ENCODE measurements at places on chromosomes 3 and 15.

GRCh38 chr3:73548436-73548835 lies 76.3 kb downstream of the PDZRN3 start:
- DNase-seq = no peak

- DNase-seq = no peak
Measured at GRCh38 chr3:195020185-195020584, 250.8 kb downstream of the XXYLT1 start.

DNA sequence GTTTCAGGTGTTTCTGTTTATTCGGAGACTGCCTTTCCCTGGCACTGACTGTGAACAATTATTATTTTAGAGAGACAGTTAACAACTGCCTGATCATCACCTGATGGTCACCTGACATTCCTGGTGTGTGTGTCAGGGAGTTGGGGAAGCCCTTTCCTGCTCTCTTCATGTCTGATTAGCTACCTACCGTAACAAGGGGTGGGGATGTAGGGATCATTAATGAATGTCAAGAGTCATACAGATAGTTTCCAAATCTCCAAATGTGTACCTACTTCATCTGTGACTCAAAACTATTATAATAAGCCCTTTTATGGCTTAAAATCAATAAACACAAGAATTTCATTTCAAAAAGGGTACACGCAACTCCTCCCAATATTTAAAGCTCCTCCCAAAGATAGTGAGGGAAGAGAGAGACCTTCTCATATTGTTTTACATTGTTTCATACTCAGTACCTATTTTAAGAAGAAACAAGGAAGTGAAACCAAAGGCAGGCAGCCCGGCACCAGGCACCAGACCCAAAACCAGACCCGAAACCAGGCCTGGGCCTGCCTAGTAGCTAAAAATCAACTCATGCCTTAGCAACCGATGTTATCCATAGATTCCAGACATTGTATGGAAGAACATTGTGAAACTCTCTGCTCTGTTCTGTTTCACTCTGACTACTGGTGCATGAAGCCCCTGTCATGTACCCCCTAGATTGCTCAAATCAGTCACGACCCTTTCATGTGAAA lies 844.9 kb upstream of the ALCAM start:
- no peak for DNase-seq

- DNase-seq = no peak
Measured at GRCh38 chr3:108345492-108346205, 49.3 kb downstream of the HHLA2 start.

GRCh38 chr3:120615847-120616609 lies 19.9 kb downstream of the NDUFB4 start:
- DNase-seq = no peak

DNA sequence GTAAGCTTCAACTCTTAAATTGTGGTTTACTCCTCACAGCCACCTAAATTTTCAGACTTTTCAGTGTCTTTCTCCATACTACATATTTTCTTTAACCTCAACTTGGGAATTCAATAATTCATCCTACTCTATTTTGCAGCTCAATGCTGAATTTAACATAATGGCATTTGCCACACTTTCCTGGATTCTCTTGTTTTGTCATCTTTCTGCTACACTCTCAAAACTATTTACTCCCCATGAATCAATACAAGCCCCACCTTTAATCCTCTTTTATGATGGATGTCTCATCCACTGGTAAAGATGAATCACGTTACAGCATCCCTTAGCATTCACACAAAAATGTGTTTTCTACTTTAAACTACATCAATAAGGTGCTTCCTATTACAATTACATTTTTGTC lies 19.6 kb upstream of the CHMP2B start:
- no peak for DNase-seq

GRCh38 chr3:9167222-9167621 lies 82.2 kb downstream of the SRGAP3 start:
- DNase-seq = no peak

DNA sequence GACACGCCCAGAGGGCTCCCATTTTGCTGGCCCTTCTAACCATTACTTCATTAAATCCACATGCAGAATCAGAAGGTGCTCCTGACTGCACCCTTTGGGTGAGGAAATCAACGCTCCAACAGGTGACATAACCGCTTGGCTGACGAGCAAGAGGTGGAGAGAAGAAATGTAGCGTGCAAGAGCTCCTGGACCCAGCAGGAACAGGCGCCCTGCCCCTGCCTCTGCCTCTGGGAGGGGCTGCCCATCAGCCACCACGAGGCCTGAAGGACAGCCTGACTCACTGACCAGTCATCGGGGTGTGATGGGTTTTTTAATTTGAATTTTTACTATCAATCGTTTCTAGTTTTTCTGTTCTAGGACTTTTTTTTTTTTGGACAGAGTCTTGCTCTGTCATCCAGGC lies 218.2 kb downstream of the ADAMTS17 start:
- no peak for DNase-seq

DNA sequence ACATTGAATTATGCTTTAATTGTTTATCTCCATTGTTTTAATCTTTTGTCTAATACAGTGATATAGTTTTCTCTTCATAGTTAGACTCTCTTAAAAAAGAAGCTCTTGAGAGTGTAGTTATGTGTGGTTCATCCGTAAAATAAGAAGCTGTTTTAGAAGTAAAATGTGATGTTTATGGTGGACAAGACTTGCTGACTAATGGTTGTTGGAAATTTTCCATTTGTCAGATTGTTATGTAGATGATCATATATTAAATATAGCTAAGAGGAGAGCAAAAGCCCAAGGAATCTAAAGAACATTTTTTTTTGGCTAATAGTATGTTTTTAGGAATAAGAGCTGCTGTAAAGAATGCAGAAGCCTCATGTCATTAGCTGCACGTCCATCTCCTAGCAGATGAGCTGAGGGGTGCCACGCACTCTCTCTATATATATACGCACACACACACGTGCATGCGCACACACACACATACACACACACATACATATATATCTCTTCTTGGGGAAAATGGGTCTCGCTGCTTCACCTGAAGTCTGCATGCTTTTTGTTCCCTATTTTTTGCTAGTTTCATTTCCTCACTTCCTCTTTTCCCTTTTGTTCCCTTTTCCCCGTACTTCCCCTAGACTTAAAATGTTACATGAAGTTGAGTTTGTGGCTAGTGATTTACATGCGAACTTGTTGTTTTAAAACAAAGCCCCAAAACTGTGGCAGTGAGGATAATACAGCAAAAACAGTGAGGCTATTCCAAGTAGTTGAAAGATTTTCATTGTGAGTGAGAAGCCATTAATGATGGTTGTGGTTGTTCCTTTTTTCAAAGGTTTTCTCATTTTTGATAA lies 107.8 kb downstream of the MBNL1 start:
- DNase-seq = no peak

GRCh38 chr3:192727032-192727847 lies at the start of gene FGF12:
Gene FGF12 (minus strand): TSS chr3:192727541.
- no peak for DNase-seq

DNA sequence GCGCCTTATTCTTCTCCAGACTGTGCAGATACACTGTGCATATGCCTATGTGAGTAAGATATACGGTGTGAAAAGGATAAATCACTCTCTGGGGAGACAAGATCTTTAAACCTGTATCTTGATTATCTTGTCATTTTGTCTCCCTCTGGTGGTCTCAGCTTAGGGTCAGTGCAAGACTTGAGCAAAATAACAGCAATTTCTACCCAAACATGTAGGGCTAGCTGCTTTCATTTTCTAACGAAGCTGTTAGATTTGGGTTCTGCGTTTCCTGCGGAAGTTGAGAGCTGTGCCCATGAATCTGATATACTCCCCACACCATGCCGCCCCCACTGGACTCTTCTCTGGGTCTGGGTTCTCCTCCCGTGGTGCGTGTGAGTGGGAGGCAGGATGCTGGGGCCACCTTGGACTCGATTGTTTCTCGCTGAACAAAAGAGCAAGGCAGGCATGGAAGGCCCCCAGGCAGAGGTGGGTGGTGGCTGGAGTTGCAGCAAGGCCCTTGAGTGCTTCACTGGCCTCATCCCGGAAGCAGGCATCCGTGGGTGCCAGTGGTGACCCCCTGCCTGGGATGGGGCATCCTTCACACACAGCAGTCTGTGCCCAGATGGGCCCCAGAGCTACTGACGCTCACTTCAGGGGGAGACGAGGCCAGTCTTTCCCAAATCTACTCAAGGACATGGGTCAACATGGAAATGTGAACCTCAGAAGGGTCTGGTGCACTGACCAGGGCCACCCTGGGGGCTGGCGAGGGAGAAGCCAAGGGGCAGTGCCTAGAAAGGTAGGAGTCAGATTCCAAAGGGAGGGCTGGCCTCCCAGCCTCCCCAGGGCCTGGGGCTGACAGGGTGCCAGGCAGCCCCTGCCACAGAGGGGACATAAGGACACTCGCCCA lies 179.6 kb downstream of the NSMCE3 start:
- peak; percentile 16 for DNase-seq

GRCh38 chr3:133833267-133833666 lies 27.7 kb downstream of the SRPRB start:
- DNase-seq = no peak

DNA sequence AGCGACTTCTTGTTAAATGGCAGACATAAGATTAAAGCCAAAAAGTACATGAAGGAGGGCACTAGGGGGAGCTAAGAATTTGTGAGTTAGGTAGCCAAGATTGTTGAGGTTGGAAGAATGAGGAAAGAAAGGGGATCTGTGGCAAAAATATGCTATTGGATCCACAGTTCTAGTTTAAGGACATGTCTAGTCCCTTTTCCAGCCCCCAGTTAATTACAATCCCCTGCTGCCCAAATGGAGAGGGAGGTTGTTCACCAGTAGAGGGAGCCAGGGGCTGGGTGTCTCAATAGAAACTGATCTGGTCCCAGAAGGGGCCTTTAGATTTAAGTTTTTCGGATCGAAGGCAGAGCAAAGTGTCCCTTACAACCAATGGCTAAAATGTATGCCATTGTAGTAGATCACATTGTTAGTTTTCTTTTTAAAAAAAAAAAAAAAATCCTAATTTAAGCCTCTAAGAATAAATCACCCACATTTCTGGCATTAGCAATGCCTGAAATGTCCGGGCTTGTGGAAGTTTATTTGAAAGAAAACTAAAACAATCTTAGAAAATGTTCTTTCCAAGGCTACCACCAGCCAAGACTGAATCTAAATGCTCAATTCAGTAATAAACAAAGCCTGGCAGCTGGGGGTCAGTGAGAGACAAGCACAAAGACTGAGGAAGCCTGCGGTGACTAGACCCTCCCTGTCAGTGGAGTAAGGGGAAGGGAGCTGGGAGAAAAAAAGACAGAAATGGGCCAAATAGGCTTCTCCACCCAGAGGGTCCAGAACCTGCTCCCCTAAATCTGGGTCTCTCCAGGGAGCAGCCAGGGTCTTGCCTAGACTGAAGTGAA lies 7.1 kb downstream of the COL8A1 start:
- no peak for DNase-seq

- DNase-seq = no peak
Measured at GRCh38 chr15:99584081-99584600, 18.4 kb downstream of the MEF2A start.

- no peak for DNase-seq
Measured at GRCh38 chr3:171457607-171458061, 2.6 kb downstream of the TNIK start.

- DNase-seq = peak; percentile 40
Measured at GRCh38 chr3:157127831-157128767, 31.8 kb downstream of the CCNL1 start.

DNA sequence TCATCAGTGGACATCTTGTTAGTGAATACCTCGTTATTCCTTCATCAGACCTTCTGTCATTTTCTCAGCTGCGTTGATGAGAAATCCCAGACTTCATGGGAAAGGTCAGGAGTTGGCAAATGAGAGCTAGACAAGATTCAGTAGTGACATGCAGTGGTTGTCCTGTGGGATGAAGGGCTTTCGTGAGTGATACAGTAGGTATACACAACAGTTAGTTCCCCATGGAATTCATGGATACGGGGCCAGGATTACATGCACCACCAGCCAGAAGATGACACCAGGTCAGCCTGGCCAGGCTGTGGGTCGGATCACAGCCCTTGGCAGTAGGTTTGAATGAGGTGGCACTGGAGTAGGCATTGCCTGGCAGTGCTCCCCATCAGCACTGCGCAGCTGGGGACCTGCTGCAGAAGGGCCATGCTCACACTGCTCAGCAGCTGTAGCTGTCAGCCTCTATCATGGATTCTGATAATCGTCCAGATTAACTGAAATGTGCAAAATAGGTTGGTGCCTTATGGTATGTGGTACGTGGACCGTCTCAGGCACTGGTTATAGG lies 150.1 kb downstream of the SLCO3A1 start:
- DNase-seq = no peak

DNA sequence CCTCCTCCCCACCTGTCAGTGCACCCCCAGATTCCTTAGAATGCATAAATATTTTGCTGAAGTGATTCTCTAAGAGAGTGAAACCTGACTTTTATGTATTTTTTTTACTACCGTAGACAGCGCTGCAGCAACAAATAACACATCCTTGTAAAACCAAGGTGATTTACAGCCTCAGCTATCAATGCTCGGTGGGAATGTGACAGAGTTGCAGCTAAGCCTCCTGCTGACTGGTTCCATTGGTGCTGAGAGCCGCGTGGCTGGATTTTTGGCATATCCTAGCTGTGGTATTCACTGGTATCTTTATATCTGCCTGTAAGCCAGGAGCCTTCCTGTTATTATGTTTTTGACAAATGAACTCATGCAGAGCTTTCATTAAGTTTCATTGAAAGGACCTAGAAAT lies 11.0 kb downstream of the FGD5 start:
- no peak for DNase-seq

GRCh38 chr3:139814646-139815045 lies 120.3 kb upstream of the CLSTN2 start:
- DNase-seq = no peak

- no peak for DNase-seq
Measured at GRCh38 chr15:94441760-94442159, 210.4 kb downstream of the MCTP2 start.

DNA sequence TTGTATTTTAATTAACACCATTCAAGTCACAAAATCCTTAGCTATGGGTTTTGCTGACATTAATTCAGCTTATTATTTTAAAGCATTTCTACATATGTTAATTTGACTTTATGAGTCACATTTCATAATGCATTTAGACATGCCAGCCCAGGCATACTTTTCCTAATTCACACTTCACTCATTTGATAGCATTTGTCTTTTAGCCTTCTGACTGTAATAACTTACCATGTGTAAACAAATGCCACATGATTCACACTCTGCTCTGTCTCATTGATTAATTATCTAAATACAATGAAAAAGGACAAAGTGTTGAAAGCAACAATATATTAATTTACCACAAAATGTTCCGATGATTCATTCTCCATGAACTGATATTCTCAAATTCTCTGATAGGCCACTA lies 927.8 kb upstream of the EPHA6 start:
- no peak for DNase-seq

- no peak for DNase-seq
Measured at GRCh38 chr3:72964633-72965032, 32.0 kb upstream of the PPP4R2 start.

- DNase-seq = no peak
Measured at GRCh38 chr3:34360713-34361112, 562.3 kb downstream of the PDCD6IP start.

GRCh38 chr3:53175613-53176540 lies 14.9 kb downstream of the PRKCD start:
- DNase-seq = no peak

Measured in stimulated activated CD4-positive, alpha-beta T cell treated with anti-CD3 and anti-CD28 coated beads, TNF-alpha, amount 100 ng/mL, for 24 hours (primary cell).